ENCODE measurements at places on chromosomes 4 and X. TPM values are rescaled to one million over a fixed set of nuclear protein-coding genes. Genes with fewer than 3 reads are reported as not detected.

GAB3 gene
- 0.85 TPM for total RNA-seq

PABPC5 gene
- 0.08 TPM for total RNA-seq

XG gene
- not detected for total RNA-seq

C4orf36 gene
- total RNA-seq = 1.1 TPM

Data from A549 treated with GW870086 at 1 μM for 4 hours (cell line).